ENCODE measurements at places on chromosomes 2 and 18.

- no peak for DNase-seq
Measured at GRCh38 chr2:36798724-36799123, 102.2 kb downstream of the VIT start.

DNA sequence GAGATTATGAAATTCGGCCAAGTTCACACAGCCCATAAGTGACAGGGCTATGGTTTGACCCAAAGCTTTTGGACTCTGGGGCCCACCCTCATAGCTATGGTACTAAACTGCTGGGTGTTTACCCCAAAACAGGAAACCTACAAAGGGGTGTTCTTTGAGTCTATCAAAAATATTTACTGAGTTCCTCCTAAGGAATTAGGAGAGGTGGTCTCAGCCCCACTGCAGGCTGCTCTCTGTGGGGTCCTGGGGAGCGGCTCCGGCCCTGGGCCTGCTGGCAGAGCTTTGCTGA is 45.5 kb downstream of the SDC1 start:
- no peak for DNase-seq

DNA sequence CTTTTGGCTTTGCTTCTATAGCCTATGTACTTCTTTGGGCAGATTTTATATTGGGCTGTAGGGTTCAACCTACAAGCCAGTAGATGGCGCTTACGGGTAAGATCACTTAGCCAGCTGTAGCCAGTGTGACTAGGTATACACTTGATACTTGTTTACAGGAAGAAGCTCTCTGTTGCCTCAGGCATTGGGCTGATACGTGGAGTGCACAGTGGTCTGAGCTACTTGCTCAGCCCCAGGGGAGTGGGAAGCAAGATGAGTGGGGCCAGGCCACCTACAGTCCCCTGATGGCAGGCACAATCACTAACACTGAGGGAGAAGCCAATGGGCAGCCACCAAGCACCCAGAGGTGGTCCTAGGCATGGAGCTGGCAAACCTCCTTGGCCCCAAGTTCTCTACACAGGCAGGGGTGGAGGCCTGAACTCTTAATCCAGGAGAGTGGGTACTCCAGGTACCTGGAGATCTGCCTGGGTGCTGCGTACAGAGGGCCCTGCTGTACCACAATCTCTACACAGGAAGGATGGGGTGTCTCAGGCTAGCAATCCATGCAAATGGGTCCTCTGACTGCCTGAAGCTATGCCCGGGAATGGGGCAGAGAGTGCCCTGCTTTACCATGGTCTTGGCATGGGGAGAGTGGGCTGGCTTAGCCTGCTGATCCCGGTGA is 122.2 kb downstream of the NCOA1 start:
- peak; percentile 41 for DNase-seq

GRCh38 chr2:75292826-75293225 is 93.5 kb upstream of the TACR1 start:
- no peak for DNase-seq

DNA sequence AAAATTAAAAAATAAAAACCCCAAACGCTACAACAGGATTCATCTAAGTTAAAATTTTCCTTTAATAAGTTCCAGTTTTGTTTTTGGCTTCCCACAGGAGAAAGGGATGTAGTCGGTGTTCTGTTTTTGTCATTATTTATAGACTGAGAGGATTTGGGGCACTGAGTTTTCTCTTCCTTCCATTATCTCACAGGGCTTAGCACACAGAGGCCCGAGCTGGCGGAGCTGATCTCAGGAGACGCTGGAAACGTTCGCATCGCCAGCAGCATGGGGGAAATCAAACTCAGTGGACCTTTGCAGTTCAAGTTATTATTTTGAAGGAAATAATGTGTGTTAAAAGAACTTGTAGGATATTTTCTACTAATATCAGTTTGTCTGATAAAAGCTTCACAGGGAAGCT is 669.7 kb upstream of the SALL3 start:
- DNase-seq = no peak

GRCh38 chr18:8177330-8178016 is 431.8 kb upstream of the RAB12 start:
- DNase-seq = no peak

DNA sequence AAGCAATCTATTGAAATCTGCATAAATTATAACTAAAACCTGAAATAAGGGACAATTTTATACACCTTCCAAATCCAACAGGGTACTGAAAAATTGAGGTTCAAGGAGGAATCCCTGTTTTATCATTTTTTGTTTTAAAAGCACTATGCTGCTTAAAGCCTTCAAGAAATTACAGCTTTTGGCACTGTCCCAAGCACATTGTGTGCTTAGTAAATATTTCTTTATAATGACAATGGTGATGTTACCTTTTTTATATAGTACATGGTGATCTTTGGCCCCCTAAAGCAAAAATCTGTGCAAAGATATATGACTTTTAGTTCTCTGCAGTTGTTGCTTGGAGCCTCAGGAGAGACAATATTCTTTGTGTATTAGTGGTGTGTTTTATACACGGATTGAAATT is 71.6 kb upstream of the EFEMP1 start:
- DNase-seq = no peak

GRCh38 chr18:13217466-13217961 is 1.0 kb upstream of the LDLRAD4 start:
- DNase-seq = peak; percentile 67

GRCh38 chr2:44618251-44619023 is 256.7 kb downstream of the CAMKMT start:
- DNase-seq = no peak

- no peak for DNase-seq
Measured at GRCh38 chr2:58899692-58900091, 658.6 kb upstream of the FANCL start.

DNA sequence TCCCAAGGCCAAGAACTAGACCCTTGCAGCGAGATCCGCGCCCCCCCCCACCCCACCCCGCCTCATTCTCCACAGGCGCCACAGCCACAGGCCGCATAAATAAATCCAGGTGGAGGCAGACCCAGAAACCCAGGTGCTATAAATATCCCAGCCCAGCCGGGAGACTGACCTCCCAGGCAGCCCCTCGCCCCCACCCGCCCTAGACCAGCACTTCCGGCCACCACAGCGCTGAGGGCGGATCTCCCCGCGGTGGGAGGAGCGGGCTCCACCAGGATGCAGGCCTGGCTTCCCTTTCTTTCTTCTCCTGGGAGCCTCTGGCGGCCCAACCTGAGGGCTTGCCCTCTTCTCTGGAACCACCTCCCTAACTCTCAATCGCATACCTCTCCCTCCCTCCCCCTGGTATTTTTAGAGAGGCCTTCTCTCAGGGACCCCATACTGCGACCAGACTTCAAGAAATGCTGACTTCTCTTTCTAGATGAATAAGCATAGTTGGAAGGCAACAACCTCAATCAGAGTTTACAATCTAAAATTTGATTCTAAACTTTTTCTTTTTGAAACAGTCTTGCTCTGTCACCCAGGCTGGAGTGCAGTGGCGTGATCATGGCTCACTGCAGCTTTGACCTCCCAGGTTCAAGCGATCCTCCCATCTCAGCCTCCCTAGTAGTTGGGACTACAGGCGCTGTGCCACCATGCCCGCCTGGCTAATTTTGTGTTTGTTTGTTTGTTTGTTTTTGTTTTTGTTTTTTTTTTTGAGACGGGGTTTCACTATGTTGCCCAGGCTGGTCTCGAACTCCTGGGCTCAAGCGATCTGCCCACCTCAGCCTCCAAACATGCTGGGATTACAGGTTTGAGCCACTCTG is 55.0 kb downstream of the PKDCC start:
- peak; percentile 80 for DNase-seq

DNA sequence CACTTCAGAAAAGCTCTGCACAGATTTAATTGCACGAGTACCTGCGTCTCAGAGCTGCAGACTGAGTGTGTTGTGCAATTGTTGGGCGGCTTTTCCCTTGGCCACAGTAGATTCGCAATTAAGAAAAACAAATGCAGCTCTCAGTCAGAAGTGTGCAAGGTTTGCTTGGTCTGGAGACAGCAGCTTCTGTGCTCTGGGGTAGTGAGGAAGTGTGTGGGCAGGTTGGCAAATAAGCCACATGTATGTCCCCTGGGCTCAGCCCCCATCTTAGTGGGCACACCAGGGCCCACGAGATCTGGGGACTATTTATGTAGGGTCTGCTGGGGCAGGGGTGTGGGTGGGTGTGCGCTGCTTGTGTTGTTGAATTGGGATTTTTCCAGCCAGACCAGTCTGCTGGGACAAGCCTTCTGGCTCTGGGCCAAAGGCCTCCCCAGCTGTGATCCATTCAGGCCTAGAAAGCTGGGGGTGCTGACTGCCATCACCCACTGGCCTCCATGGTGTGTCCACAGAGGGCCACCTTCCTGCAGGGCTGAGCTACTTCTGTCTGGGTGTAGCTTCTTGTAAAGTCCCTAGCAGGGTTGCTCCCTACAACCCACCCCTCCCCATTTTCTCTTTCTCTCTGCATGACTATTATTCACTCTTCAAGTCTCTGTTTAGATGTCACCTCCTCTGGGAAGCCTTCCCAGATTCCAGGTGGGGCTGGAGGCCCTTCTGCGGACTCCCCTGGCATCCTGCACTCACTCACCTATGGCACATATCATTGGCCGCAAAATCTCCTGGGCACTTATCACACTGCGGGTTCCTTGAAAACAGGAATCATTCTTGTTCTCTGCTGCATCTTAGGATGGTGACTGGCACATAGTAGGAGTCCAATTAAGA is 67.8 kb downstream of the ODC1 start:
- DNase-seq = no peak

Measured in HuH-7 (cell line).